ENCODE measurements at places on chromosomes 3 and 15. TPM values are rescaled to one million over a fixed set of nuclear protein-coding genes. Genes with fewer than 3 reads are reported as not detected.

The CASR gene
- not detected for polyA plus RNA-seq

The XCR1 gene
- polyA plus RNA-seq = 0.35 TPM

The CCDC39 gene
- polyA plus RNA-seq = 2.7 TPM

The CFAP44 gene
- polyA plus RNA-seq = 4.7 TPM

The TMEM212 gene
- polyA plus RNA-seq = 0.15 TPM

The NOP10 gene
- polyA plus RNA-seq = 86.1 TPM

The CHRM5 gene
- polyA plus RNA-seq = 0.08 TPM

The GREM1 gene
- polyA plus RNA-seq = 3.3 TPM

The GPR176 gene
- 3.7 TPM for polyA plus RNA-seq

The PRRT3 gene
- 2.0 TPM for polyA plus RNA-seq

The CHRD gene
- polyA plus RNA-seq = 18.7 TPM

The FBXL2 gene
- 8.0 TPM for polyA plus RNA-seq

The IRAK2 gene
- 0.86 TPM for polyA plus RNA-seq

The HAPLN3 gene
- 6.1 TPM for polyA plus RNA-seq

The LIPH gene
- polyA plus RNA-seq = 0.25 TPM

The PODXL2 gene
- polyA plus RNA-seq = 5.3 TPM

The SEMA3G gene
- 18.7 TPM for polyA plus RNA-seq

The PEX5L gene
- polyA plus RNA-seq = 0.35 TPM

The CIDEC gene
- polyA plus RNA-seq = 2.7 TPM

The CAPN3 gene
- polyA plus RNA-seq = 544 TPM

The SLC25A26 gene
- polyA plus RNA-seq = 25.5 TPM

The ZNF445 gene
- 19.4 TPM for polyA plus RNA-seq

The RTP3 gene
- polyA plus RNA-seq = 0.25 TPM

The C3orf85 gene
- not detected for polyA plus RNA-seq

The ALDH1A2 gene
- polyA plus RNA-seq = 18.5 TPM

The ANKRD63 gene
- 0.40 TPM for polyA plus RNA-seq

The LDHAL6B gene
- polyA plus RNA-seq = 0.12 TPM

The MED12L gene
- polyA plus RNA-seq = 9.7 TPM

The HTR3C gene
- not detected for polyA plus RNA-seq

The BSN gene
- 1.4 TPM for polyA plus RNA-seq

The ACTC1 gene
- polyA plus RNA-seq = 8,600 TPM

The SHC4 gene
- polyA plus RNA-seq = 1.7 TPM

The CACNA2D3 gene
- 2.4 TPM for polyA plus RNA-seq

The SH2D7 gene
- polyA plus RNA-seq = 0.12 TPM

The NR2C2 gene
- polyA plus RNA-seq = 37.2 TPM

The HCLS1 gene
- 9.9 TPM for polyA plus RNA-seq

The LRRC31 gene
- not detected for polyA plus RNA-seq

The GHRL gene
- 2.1 TPM for polyA plus RNA-seq

The SEMA6D gene
- 56.4 TPM for polyA plus RNA-seq

The PROS1 gene
- polyA plus RNA-seq = 28.1 TPM

The CPLX3 gene
- not detected for polyA plus RNA-seq

The SLTM gene
- 62.9 TPM for polyA plus RNA-seq

The NEK10 gene
- 6.0 TPM for polyA plus RNA-seq

The PTH1R gene
- 10.0 TPM for polyA plus RNA-seq

The EPHB1 gene
- polyA plus RNA-seq = 61.0 TPM

The KCNMB3 gene
- 3.8 TPM for polyA plus RNA-seq

The GCSAM gene
- polyA plus RNA-seq = 0.80 TPM

The CX3CR1 gene
- 6.7 TPM for polyA plus RNA-seq

The CP gene
- polyA plus RNA-seq = 2.1 TPM

The EID1 gene
- 239 TPM for polyA plus RNA-seq

The DNAH1 gene
- polyA plus RNA-seq = 6.2 TPM

The FBN1 gene
- 180 TPM for polyA plus RNA-seq

The A4GNT gene
- polyA plus RNA-seq = not detected

All from hindlimb muscle (tissue), 1 donor.